GM18507 (cell line): ENCODE measurements at places on chromosomes 12 and 14.
A peak's percentile ranks its signal among the peaks of the same experiment; 100 is the strongest.

- peak; percentile 58 for DNase-seq
These were observed 3.8 kb upstream of the SMARCC2 start for GRCh38 chr12:56193025-56193578.

DNA sequence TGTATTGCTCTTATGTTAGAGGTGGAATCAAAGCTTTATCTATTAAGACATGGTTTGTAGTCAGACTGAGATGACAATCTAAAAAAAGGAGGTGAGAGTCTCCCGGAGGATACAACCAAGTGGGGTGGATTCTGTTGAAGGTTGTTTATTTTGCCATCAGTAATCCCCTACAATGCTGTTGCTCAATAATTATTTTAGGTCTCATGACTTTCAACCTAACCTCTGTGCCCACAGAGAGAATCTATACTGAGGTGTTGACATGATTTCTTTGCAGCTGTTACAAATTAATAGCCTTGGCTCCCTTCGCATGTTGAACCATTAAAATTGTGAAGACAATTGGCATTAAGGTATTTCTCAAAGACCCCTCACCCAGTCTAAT lies 28.7 kb upstream of the FOS start:
- no peak for DNase-seq

DNA sequence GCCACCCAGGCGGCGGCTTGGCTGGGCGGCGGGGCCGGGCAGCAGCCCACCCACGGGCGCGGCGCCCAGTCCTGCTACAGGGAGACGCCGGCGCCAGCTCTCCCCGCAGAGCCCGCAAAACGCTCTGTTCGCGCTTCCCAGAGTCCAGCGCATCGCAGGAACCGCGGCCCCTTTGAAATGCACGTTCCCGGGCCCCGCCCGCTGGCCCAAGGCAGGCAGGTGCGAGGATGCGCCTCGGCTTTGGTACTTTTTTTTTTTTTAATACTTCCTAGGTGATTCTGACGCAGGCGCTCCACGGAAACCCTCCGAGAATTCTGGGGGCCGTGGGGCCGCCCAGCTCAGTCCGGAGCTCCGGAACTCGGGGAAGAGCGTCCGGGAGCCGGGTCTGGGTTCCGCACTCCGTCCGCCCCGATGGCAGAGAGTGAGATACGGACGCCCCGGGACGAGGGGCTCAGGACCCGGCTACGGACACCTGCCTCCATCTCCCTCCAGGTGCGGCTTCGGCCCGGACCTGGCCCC lies 483 bp downstream of the POC1B start:
- DNase-seq = peak; percentile 9

- no peak for DNase-seq
These were observed 19.1 kb upstream of the DHRS7 start for GRCh38 chr14:60184146-60184904.

DNA sequence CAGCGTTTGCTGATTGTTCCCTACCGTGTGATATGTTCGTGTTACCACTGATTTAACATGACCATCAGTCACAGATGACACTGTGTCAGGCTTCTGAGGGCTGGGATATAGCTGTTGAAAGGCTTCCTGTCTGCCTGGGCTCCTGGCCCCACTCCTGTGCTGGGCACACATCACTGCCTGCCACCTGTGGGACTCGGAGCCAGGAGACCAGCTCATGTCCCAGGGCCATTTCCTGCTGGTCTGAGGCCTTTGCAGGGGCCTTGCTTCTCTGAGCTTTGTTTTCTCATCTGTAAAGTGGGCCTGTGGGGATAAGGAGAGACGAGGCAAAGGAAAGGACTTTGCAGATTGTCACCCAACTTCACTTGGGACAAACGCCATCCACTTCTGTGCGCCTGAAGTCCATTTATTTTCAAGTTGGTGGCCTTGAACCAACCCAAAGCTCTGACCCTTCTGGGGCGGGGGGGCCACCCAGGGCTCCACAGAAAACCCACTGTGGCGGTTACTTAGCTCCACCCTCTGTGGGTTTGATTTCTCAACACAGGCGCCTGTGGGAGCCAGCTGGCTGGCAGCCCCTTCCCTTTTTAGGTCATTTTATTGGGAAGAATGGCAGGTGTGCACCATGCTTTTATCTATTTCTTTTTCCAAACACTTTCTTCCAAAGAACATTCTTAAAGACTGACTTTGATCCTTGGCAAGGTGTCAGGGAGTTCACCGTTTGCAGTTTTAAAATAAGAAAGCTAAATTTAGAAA lies 54.1 kb downstream of the BEGAIN start:
- no peak for DNase-seq

DNA sequence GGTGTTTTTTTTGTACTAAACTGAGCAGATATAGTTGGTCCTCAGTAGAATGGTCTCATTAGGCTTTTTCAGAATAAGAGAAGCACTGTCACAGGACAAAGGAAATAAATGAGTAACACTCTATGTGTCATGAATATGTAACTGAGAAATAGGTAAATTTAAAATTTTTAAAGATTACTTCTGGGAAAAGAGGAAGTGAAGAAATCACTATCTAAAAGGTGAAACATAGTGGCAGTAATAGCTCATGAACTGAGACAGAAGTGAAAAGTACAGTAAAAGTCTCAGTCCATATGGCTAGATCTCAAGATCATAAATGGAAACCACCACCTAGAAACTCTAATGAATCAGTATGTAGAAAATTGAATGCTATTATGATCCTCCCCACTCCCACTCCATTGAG lies 89.3 kb upstream of the TTC7B start:
- peak; percentile 17 for DNase-seq

GRCh38 chr12:6613776-6614512 lies 6.8 kb upstream of the CHD4 start:
- no peak for DNase-seq

GRCh38 chr14:70127186-70127585 lies 61.6 kb downstream of the SLC8A3 start:
- no peak for DNase-seq

- no peak for DNase-seq
These were observed 109.3 kb downstream of the LGR5 start for GRCh38 chr12:71548893-71549292.

DNA sequence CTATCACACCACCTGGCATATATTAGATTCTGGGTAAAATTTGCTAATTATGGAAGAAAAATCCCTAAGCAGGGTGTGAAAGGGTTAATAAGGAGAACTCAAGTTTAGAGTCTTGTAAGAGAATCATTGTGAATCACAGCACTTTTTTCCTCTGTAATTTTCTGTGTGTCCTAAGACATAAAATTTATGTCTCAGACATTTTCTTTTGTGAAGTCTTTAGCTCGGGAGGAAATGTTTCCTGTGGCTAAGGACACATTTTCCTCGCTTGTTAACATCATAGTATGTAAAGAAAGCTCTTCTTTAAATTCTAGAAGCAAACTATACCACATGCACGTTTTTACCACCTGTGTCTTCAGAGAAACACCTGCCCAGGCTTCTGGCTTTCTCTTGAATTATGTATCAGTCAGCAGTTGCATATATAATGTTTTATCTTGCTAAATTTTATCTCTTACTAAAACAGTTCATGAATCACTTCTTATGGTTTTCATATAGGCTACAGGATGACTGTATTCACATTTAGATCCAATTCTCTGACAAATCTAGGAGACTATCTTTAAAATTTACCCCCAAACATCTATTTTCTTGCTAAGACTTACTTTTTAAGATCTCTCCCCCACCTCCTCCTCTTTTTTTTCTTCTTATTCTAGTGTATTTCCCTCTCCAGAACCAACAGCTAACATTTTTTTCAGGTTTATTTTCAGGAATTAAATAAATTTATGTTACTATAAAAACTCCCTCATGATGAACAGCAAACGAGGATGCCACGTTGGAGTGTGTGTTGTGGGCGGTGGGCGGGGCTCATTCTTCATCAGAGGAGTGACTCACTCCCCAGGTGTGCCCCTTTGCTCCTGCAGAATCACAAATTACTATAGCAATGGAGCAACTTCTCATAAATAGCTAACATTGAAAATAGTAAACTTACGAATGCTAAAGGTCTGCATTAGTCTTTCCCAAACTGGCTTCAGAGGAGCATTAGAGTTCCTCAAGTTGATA lies 11.6 kb upstream of the CSRP2 start:
- no peak for DNase-seq

- no peak for DNase-seq
These were observed 16.7 kb upstream of the ZDHHC22 start for GRCh38 chr14:77158175-77158881.

DNA sequence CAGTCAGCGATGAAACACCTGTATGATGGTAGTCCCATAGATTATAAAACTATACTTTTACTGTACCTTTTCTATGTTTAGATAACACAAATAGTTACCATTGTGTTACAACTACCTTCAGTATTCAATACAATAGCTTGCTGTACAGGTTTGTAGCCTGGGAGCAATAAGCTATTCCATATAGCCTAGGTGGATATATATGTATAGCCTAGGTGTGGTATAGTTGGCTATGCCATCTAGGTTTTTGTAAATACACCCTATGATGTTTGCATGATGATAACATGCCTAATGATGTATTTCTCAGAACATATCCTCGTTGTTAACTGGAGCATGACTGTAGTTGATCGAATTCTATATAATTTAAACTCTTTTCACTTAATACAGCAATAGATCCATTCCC lies 316.1 kb downstream of the FUT8 start:
- DNase-seq = no peak

DNA sequence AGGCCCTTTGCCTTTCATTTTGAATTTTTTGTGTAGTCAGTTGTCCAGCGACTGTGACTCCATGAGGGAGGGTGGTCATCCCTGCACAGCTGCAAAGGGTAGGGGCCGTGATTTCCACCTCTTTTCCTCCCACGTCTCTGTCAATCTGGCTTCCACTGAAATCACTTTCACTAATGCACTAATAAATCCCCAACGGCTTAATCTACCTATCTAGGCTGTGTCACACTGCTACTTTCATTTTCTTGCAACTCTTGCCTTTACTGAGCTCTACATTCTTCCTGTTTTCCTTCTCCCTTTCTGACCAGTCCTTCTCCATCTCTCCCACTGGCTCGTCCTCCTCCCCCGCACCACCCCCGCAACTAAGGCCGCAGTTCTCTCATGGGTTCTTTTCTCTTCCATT lies 212.3 kb upstream of the FOXN3 start:
- DNase-seq = no peak

DNA sequence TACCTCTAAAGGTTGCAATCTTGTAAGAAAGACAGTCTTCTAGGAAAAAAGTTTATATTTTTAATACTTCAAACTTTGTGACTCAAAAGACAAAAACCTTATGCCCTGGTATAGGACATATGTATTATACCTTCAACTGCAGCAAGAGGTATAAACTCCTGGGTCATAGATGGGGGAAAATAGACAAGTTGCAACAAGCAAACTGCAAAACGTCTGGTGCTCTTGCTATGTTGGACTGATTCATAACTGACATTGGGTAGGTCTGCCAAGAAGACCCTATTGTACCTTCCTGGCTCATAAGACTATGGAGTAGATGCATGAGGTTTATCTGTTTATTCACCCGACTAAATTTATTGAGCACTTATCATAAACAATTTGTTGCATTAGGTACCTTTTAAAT lies 40.9 kb downstream of the BEST3 start:
- no peak for DNase-seq

DNA sequence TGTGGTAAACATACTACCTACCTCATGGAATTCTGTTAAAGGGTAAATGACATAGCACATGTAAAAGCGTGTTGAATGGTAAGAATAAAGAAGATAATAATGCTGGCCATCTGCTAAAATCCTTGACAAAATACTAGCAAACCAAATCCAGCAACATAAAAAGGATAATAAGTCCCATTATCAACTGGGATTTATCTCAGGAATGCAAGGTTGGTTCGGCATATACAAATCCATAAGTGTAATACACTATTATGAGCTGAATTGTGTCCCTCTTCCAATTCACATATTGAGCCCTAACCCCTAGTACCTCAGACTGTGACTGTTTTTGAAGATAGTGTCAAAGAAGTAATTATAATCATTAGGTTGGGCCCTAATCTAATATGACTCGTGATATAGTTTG lies 37.4 kb downstream of the YEATS4 start:
- DNase-seq = no peak
